ENCODE measurements at places on chromosomes 5 and 9.

- no peak for DNase-seq
These were observed 3.2 kb downstream of the GRPEL2 start for GRCh38 chr5:149348518-149348917.

GRCh38 chr5:81402192-81402930 is 8.4 kb upstream of the ACOT12 start:
- no peak for DNase-seq

DNA sequence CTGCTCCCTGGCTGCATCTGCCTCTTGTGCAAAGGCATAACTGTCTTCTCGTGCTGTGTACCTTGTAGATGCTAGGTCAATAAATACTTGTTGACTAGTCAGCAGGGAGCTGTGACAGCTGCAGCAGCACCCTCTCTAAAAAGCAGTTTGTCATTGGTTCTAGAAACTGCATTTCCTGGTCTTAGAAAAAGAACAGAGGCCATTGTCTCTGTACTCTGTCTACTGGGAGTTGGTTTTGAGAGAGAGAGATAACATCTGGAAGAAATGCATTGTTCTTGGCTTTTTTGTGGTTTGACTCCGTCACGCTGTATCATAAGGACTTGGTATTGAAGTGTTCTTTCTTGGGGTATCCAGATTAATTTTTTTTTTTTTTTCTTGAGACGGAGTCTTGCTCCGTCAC is 32.3 kb downstream of the SH3GLB2 start:
- no peak for DNase-seq

DNA sequence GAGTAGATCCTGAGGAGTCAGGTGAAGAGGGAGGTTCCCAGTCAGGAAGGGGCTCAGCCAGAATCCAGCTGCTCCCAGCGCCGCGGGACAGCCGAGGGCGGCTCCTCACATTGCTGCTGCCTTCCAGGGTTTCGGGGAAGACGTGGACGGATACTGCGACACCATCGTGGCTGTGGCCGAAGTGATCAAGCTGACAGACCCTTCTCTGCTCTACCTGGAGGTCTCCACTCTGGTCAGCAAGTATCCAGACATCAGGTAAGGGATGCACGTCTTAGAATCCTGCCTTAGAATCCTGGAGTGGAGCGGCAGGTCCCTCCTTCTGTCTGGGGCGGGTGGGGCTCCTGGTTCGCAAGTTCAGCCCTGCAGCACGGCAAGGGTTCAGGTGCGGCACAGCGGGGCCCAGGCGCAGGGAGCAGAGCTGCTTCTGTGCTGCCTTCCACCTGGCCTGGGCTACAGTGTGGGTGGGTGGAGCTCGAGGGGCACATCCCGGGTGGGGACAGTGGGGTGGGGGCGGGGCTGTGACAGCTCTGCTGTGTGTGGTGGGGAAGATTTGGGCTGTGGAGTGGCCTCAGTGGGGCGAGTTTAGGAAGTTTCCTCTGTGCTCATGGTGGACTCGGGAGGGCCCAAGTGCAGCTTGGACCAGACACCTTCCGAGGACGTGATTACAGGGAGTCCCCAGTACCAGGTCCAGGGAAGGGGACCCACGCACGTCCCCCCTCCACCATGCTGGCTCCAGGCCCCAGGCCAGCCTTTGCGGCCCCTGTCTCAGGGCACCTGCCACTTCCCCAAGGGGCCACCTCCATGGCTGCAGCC is 22.8 kb downstream of the EXOC3 start:
- no peak for DNase-seq

- DNase-seq, result no peak
These were observed 143.0 kb downstream of the FGF1 start for GRCh38 chr5:142542906-142543305.

DNA sequence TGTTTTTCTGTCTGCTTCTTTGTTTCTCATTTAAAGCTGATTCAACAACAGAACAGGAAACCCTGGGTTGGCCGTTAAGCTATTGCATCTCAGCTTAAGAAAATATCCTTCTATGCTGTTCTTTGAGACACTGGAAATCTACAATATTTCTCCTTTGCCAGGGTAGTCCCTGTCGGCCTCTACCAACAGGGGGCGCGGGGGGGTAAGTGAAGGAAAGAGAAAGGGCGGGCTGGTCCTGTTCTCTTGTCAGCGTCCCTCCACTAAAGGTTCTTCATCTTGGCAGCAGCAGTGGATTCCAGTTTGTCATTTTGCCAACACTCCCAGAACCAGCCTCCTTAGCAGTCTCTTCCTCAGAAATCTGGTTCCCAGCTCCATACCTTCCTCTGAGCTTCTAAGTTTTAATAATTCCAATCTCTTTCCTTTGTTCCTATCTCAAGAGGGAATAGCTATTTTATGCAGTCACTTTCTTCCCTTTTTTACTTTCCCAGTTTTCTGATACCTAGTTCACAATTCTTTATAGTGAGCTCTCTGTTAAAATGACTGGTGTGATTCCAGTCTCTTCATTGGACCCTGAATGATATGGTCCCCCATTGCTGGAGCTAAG is 222.3 kb downstream of the GLIS3 start:
- peak; percentile 12 for DNase-seq

DNA sequence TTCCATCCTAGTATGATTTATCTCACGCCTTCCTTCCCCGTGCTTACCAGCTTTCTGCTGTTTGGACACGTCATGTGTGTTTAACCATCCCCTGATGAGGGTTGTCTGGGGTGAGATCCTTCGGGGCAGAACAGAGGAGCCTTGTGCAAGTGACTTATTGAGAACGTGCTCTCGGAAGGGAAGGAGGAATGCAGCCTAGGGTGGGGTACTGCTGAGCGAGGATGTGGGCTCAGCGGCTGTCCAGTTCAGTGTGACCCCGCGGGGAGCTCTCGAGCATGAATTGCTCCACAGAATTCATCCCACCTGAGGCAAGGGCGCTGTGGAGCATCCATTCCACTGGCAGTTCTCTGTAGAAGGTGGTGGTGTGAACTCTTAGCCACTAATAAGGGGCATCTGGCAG is 4.0 kb downstream of the MYOZ3 start:
- DNase-seq, result no peak

GRCh38 chr9:97851446-97851883 is 1.6 kb upstream of the FOXE1 start:
- no peak for DNase-seq

GRCh38 chr9:111034170-111034897 is 3.9 kb downstream of the LPAR1 start:
- DNase-seq, result no peak

DNA sequence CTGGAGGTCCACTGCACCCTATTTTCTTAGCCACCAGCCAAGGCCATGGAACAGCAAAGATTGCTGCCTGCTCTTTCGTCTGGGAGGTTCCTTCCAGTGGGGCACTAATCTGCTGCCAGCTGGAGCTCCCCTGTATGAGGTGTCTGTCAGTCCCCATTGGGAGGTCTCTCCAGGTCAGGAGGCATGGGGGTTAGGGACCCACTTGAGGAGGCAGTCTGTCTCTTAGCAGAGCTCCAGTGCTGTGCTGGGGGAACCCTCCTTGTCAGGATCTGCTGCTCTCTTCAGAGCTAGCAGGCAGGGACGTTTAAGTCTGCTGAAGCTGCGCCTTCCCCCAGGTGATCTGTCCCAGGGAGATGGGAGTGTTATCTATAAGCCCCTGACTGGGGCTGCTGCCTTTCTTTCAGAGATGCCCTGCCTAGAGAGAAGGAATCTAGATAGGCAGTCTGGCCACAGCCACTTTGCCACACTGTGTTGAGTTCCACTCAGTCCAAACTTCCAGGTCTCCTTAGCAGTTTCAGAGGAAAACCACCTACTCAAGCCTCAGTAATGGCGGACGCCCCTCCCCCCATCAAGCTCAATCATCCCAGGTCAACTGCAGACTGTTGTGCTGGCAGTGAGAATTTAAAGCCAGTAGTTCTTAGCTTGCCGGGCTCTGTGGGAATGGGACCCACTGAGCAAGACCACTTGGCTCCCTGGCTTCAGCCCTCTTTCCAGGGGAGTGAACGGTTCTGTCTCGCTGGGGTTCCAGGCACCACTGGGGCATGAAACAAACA is 317.7 kb downstream of the LRRC70 start:
- no peak for DNase-seq

DNA sequence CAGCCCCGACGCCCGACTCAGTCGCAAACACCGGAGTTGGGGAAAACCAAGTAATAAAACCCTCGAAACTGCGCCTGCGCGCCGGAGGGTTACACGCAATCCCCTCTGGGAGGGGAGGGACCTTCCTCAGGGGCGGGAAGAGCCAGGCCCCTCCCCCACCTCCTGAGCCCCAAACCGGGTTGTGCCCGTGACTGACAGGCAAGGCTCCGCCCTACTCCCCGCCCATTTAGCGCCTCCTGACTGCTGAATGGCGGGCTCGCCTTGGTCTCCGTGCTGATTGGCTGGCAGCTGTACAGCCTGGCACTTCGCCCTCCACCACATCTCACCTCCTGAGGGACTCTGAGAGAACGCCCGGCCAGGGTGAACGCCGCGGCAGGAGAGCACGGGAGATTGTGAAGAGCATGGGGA is at the start of gene PRDM9:
Gene PRDM9 (plus strand): TSS at position 332 of the 408 bp plus-strand sequence. CDS start 1,425 bp downstream, outside the sequence.
- DNase-seq, result no peak

DNA sequence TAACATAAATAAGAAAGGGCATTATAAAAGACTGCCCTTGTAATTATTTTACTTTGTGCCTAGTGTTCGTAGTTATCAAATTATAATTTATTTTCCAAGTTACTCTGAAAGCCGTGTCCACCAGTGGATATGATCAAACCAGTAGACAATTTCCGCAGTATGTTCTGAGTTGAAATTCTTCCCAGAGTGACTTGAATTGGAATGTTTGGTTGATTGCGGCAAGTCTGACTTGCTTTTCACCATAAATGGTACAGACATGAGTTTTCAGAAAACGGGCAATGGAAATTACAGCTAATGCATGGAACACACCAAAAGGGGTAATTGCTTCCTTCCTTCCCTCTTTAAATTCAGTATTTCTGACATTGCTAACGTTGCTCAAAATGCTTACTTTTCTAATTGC is 56.6 kb downstream of the CHSY3 start:
- no peak for DNase-seq

DNA sequence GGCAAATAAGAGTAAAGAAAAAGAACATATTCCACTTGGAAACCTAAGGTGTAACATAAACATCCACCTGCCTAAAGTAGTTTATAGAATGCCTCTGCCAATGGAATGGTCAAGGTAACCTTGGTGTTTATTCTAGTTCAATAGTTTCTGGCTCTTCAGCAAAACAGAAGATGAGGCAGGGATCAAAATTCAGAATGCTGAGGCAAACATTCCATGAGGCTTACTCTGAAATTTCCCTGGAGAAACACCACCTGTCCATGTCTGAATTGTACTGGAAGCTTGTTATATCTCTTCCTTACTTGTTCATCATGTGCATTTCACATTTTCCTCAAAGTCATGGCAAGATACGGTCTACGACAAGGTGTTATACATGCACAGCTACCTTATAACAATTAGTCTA is 1862.4 kb upstream of the ACO1 start:
- no peak for DNase-seq

DNA sequence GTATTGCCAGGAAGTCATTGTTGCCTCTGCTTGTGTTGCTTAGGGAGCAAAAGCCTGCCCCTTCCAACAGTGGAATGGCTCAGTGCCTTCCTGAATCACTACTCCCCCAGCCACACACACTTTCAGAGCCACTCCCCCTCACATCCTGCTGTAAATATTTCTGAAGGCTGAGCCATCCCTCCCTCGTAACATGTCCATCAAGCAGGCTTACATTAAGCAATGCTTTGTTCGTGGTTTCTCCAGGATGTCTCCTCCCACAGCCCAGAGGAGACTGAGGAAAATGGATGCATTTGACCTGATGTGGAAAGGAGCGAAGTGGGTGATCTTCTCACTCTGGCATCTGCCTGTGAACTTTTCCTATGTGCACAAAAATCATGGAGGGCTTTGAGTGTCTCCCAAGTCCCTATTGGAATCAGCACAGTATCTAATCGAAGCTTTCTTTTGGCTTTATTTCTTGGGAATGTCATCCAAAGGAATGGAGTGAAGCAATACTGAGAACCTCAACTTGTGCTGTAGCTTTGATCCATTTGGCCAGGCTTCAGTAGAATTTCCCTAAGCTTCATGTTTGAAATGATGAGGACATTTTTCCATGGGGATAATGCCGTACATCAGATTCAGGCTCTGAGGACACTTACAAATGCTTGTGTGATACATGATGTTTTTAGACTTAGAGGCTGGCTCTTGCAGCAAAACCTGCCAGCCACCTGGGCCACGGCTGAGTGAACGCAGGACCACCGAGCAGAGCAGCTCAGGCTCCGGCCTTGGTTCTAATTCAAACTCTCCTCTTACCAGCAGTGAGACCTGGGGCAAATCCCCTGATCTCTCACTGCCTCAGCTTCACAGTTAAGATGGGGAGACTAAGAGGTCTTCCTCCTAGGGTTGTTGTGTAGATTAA is 389.1 kb downstream of the ENC1 start:
- no peak for DNase-seq

- DNase-seq, result no peak
These were observed 52.1 kb upstream of the FSTL4 start for GRCh38 chr5:133664422-133664821.

DNA sequence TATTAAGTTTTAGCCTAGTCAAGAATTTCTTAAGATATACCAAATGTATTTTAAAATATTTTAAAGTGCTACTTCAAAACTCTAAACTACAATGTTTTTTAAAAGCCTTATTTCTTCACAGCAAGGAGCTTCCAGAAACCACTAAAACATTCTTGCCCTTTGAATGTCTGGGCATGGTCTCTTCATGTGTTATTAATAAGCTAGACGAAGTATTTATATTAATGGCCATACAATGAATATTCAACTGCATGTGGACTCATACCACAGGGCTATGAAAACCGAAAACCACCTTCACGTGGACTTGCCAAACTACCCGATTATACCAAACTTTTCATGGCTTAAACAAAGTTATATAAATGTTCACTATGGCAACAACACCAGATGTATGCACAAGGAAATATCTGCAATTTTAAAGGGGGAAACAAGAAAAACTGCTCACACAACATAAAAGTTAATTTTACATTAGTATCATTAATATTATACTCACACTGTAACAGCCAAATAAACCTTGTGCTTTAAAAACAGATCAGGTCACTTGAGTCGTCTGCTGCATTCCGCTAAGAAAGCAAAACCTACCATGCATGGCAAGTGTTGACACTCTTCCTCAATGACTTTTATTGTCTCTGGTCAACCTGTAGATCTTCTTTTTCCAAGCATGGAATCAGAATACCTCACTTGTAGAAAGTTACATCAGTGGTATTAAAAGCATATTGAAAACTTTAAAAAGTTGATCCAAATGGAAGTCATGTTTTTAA is 246.3 kb downstream of the BNC2 start:
- DNase-seq, result no peak

GRCh38 chr5:124398460-124398859 is 348.0 kb downstream of the ZNF608 start:
- DNase-seq, result no peak

DNA sequence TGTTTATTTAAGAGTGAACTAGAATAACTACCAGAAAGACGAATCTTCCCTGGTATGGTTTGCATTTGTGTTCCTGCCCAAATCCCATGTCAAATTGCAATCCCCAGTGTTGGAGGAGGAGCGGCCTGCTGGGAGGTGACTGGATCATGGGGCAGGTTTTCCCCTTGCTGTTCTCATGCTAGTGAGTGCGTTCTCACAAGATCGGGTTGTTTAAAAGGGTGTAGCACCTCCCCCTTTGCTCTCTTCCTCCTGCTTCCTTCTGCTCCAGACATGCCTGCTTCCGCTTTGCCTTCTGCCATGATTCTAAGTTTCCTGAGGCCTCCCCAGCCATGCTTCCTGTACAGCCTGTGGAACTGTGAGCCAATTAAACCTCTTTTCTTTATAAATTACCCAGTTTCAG is 210.3 kb upstream of the TBC1D2 start:
- no peak for DNase-seq
